H9 (cell line): ENCODE measurements at places on chromosomes 1 and 21. TPM values are rescaled to one million over a fixed set of nuclear protein-coding genes. Genes with fewer than 3 reads are reported as not detected.

- DNase-seq, result no peak
- H3K27ac ChIP-seq, result no peak overlapping the region
- no peaks in the 10 kb centered on the region for H3K4me1 ChIP-seq
- no peak overlapping the region for H3K4me3 ChIP-seq
- peaks cover 17% of the 10 kb centered on the region for H3K36me3 ChIP-seq
Observed at GRCh38 chr1:116738673-116739370, 15.4 kb upstream of the CD2 start.

GRCh38 chr1:54377040-54377691 is 29.0 kb downstream of the SSBP3 start:
- DNase-seq, result no peak
- peaks cover 36% of the 10 kb centered on the region; the same call in 1 of the 2 replicates for H3K4me1 ChIP-seq
- peak overlapping the region; percentile 32; the same call in 2 of the 3 replicates for H3K4me3 ChIP-seq
- H3K27ac ChIP-seq, result peak overlapping the region; percentile 0

Gene CFHR1
- not detected in 2 replicates for total RNA-seq

Gene IL22RA1
- total RNA-seq, result 0.13 TPM in 1 of 2 replicates, not detected in the other

Gene PCP4
- 0.59 and 0.77 TPM in 2 replicates for total RNA-seq

Gene BTG3
- total RNA-seq, result 30.9 and 32.2 TPM in 2 replicates

GRCh38 chr1:206002160-206002559 is 1.0 kb downstream of the RAB7B start:
- no peak overlapping the region for H3K27ac ChIP-seq
- peaks cover 4% of the 10 kb centered on the region; the same call in 1 of the 2 replicates for H3K27me3 ChIP-seq
- no peak for DNase-seq
- no peak overlapping the region; the same call in 2 of the 3 replicates for H3K4me3 ChIP-seq

DNA sequence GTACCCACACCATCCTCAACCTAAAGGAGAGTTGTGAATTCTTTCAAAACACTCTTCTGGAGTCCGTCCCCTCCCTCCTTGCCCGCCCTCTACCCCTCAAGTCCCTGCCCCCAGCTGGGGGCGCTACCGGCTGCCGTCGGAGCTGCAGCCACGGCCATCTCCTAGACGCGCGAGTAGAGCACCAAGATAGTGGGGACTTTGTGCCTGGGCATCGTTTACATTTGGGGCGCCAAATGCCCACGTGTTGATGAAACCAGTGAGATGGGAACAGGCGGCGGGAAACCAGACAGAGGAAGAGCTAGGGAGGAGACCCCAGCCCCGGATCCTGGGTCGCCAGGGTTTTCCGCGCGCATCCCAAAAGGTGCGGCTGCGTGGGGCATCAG is 638 bp upstream of the OLIG2 start:
- H3K27ac ChIP-seq, result no peak overlapping the region
- peak overlapping the region; percentile 72 for H3K4me3 ChIP-seq
- H3K27me3 ChIP-seq, result peaks cover 92% of the 10 kb centered on the region

GRCh38 chr1:234593109-234593508 is 16.9 kb downstream of the IRF2BP2 start:
- peaks cover 9% of the 10 kb centered on the region for H3K36me3 ChIP-seq
- no peaks in the 10 kb centered on the region for H3K4me1 ChIP-seq
- DNase-seq, result no peak

DNA sequence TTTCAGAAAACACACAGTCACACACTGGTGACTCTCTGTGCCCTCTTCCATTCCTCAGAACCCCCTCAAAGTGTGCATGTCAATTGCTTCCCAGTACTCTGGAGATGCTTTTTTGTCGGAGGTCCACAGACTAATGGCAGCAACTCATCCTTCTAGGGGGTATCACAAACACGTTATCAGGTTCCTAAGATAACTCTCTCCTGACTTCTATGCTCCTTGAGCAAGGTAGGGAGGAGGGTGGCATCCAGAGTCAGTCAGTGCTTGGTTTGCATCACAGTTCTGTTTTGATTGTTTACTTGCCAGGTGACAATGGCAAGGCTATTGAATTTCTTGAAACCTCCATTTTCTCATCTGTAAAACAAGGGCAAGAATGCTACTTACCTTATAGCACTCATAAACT is 39.4 kb upstream of the DYNLT5 start:
- no peak overlapping the region for H3K27ac ChIP-seq
- H3K27me3 ChIP-seq, result no peaks in the 10 kb centered on the region
- no peaks in the 10 kb centered on the region for H3K36me3 ChIP-seq
- no peaks in the 10 kb centered on the region for H3K4me1 ChIP-seq
- H3K4me3 ChIP-seq, result no peak overlapping the region

GRCh38 chr1:19356266-19356665 is 44.1 kb downstream of the SLC66A1 start:
- H3K36me3 ChIP-seq, result peaks cover 51% of the 10 kb centered on the region
- no peaks in the 10 kb centered on the region for H3K27me3 ChIP-seq
- DNase-seq, result no peak
- 0 out of 2 replicates have a peak, but pooled peaks cover 3% of the 10 kb centered on the region for H3K4me1 ChIP-seq
- no peak overlapping the region for H3K4me3 ChIP-seq

DNA sequence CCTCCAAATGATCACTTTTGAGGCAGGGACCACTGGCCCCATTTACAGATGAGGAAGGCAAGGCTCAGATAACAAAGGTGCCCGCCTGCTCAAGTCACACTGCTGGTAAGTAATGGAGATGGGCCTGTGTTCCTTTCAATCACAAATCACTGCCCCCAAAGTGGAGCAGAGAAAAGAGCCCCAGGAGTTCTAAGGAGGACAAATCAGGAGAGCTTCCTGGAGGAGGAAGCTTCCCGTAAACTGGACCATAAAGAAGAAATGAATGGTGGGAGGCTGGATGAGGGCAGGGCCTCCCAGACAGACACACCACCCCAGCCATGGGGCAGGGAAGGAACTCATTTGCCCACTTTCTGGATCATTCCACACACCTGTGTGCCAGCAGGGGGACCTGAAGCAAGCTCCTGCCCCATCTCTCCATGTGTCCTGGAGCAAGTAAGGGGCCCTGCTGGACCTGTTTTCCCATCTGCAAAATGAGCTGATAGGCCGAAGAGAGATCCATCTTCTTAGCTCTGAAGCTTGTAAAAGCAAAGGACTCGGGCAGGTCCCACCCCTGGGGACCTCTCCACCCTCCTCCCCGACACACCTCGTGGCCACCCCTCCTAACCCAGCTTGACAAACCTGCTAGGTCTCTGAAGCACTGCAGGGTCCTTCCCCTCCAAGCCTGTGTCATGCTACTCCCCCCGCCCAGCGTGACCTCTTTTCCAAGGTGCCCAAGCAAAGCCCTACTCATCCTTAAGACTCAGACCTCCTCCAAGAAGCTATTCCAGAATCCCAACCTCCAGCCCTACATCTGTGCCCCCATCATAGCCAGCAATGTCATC is 5.5 kb downstream of the LAPTM5 start:
- no peak for DNase-seq
- H3K27me3 ChIP-seq, result no peaks in the 10 kb centered on the region
- H3K36me3 ChIP-seq, result no peaks in the 10 kb centered on the region
- H3K27ac ChIP-seq, result no peak overlapping the region

GRCh38 chr1:35047188-35047858 is 15.6 kb upstream of the ZMYM6 start:
- no peak overlapping the region for H3K27ac ChIP-seq
- no peak overlapping the region for H3K4me3 ChIP-seq
- no peaks in the 10 kb centered on the region for H3K4me1 ChIP-seq
- H3K27me3 ChIP-seq, result no peaks in the 10 kb centered on the region
- H3K36me3 ChIP-seq, result no peaks in the 10 kb centered on the region

Gene PROK1
- not detected in 2 replicates for total RNA-seq

- H3K36me3 ChIP-seq, result peaks cover 4% of the 10 kb centered on the region; the same call in 1 of the 3 replicates
- no peak overlapping the region for H3K4me3 ChIP-seq
- no peaks in the 10 kb centered on the region for H3K4me1 ChIP-seq
- no peak overlapping the region for H3K27ac ChIP-seq
- H3K27me3 ChIP-seq, result no peaks in the 10 kb centered on the region
- DNase-seq, result no peak
Observed at GRCh38 chr1:45843474-45843905, 40.1 kb downstream of the MAST2 start.

- DNase-seq, result no peak
- no peak overlapping the region for H3K4me3 ChIP-seq
- H3K36me3 ChIP-seq, result no peaks in the 10 kb centered on the region
- peaks cover 5% of the 10 kb centered on the region for H3K4me1 ChIP-seq
- H3K27ac ChIP-seq, result no peak overlapping the region
Observed at GRCh38 chr1:65359888-65360287, 50.5 kb downstream of the DNAJC6 start.

Gene POTED
- not detected in 2 replicates for total RNA-seq

Gene BNIPL
- 1.2 and 1.5 TPM in 2 replicates for total RNA-seq

DNA sequence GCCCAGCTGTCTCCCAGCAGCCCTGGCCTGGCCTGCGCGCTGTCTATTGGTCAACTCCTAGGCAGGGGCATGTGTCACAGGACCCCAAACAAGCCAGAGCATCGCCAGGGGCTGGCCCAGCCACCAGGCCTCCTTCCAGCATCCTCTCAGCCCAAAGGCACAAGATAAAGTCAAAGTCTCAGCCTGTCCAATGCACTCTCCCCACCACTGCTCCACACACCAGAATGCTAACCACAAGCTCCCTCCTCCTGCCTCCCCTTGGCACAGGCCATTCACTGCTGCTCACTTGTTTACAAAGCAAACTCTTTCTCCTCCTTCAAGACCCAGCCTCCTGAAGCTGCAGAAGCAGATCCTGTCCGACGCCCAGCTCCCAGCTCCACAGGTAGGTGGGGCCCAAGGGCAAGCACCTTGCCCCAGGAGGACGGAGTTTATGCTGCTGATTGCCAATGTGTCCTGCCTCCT is 133.4 kb downstream of the DMRTB1 start:
- no peaks in the 10 kb centered on the region for H3K27me3 ChIP-seq
- peak overlapping the region; percentile 36; the same call in 1 of the 3 replicates for H3K4me3 ChIP-seq
- H3K27ac ChIP-seq, result no peak overlapping the region
- H3K36me3 ChIP-seq, result no peaks in the 10 kb centered on the region

Gene OPTC
- total RNA-seq, result 0.68 and 1.1 TPM in 2 replicates

Gene TSTD1
- total RNA-seq, result 73.7 and 77.0 TPM in 2 replicates

Gene PLA2G2A
- 6.2 and 7.1 TPM in 2 replicates for total RNA-seq

GRCh38 chr1:220454155-220454777 is 73.7 kb upstream of the MARK1 start:
- no peaks in the 10 kb centered on the region for H3K27me3 ChIP-seq
- no peaks in the 10 kb centered on the region for H3K4me1 ChIP-seq
- no peak overlapping the region for H3K27ac ChIP-seq

Gene ANGPTL3
- total RNA-seq, result not detected in 2 replicates

DNA sequence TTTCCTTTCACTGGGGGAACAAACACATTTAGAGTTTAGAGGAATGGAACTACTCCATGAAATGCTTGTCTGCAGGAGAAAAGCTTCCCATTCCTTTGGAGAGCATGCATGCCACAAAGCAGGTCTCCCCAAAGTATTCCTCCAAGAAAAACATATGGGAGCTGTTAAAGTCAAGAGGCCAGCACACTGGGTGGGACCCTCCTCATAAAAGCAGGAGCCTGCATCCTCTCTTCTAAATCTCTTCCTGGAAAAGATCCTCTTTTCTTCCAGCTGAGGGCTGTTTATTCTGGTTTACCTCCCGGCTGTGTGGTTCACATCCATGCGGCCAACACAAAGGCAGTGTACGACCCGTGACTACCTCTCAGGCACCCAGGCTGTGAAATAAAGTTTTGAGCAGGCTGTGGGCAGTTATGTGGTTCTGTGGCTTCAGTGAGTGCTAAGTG is 103.4 kb downstream of the TENT5C start:
- no peak for DNase-seq
- H3K4me3 ChIP-seq, result no peak overlapping the region
- peaks cover 7% of the 10 kb centered on the region for H3K4me1 ChIP-seq
- H3K36me3 ChIP-seq, result no peaks in the 10 kb centered on the region; the same call in 1 of the 3 replicates

- DNase-seq, result peak; percentile 31
- H3K4me3 ChIP-seq, result no peak overlapping the region
- H3K4me1 ChIP-seq, result no peaks in the 10 kb centered on the region; the same call in 1 of the 2 replicates
- H3K27me3 ChIP-seq, result no peaks in the 10 kb centered on the region; the same call in 1 of the 2 replicates
- peaks cover 7% of the 10 kb centered on the region; the same call in 1 of the 2 replicates for H3K36me3 ChIP-seq
Observed at GRCh38 chr1:21673277-21673780, 4.2 kb upstream of the RAP1GAP start.

Gene DTL
- 70.1 and 73.0 TPM in 2 replicates for total RNA-seq

- H3K27ac ChIP-seq, result no peak overlapping the region
- no peaks in the 10 kb centered on the region for H3K36me3 ChIP-seq
- H3K4me1 ChIP-seq, result no peaks in the 10 kb centered on the region
- H3K4me3 ChIP-seq, result no peak overlapping the region
Observed at GRCh38 chr1:100530880-100531487, 7.0 kb upstream of the GPR88 start.

DNA sequence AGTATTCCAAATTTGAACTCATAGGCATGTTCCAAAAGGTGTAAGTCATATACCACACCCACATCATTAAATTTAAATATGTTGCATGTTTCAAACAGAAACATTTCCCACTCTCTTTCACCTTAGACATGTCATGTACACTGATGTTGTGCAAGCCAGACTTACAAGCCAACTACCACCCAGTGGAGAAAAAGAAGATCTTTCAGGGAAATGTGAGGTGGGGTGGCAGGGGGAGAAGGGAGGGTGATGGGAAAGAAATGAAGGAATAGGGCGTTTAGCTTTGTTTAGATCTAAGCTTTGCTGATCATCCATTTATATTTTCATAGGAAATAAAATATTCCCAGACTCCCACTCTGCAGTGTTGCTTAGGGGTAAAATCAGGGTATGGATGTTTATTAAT is 1.6 kb downstream of the NEGR1 start:
- peaks cover 3% of the 10 kb centered on the region; the same call in 1 of the 2 replicates for H3K27me3 ChIP-seq
- no peak overlapping the region; the same call in 1 of the 2 replicates for H3K4me3 ChIP-seq
- no peaks in the 10 kb centered on the region for H3K4me1 ChIP-seq
- DNase-seq, result no peak
- H3K36me3 ChIP-seq, result no peaks in the 10 kb centered on the region
- no peak overlapping the region for H3K27ac ChIP-seq

GRCh38 chr21:41640748-41641509 is 125.9 kb downstream of the RIPK4 start:
- no peak overlapping the region for H3K4me3 ChIP-seq
- H3K27me3 ChIP-seq, result no peaks in the 10 kb centered on the region

DNA sequence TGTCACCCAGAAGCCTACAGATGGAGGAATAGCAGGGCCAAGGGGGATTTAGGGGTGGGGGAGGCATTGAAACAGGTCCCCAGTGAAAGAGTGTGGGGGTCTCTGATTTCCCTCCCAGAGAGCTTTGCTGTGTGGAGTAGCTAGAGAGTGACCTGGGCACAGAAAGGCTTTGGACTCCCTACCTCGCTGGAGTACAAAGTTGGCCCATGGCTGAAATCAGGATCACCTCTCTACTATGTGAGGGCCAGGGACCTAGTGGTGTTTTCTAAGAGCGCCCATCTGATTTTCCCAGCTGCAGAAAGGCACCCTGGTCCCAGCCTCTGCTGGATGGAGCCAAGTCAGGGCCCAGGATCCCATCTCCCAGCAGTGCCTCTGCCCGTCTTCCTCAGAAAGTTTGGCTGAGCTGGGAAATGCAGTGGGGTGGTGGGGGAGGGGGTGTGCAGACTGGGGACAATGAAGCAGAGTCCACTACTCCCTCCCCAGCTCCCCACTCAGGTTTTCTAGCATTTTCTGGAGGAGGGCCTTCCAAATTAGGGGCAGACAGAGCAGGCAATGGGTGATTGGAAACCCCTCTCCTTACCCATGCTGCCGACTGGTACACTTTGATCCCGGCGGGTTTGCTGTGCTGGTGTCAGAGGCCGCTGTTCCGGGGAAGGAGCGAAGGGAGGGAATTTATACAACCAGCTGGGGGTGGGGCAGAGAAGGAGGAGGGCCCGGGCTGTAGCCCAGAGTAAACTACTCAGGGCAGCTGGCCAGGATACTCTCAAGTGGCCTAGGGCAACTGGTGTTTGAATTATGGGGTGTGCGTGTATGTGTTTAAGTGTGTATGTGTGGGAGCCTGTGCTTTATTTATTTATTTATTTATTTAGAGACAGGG is at the start of gene SELENBP1:
SELENBP1 (minus strand) TSS at position 648 of the 877 bp plus-strand sequence; CDS start at position 584, 64 bp downstream.
- H3K27me3 ChIP-seq, result no peaks in the 10 kb centered on the region
- H3K4me3 ChIP-seq, result peak within 1 kb of the TSS; percentile 76
- H3K27ac ChIP-seq, result no peak within 1 kb of the TSS
- no peaks in the 10 kb centered on the region for H3K4me1 ChIP-seq
- peak; percentile 75 for DNase-seq
- peaks cover 3% of the 10 kb centered on the region; the same call in 1 of the 2 replicates for H3K36me3 ChIP-seq
